ENCODE measurements at places on chromosomes 16 and 17. TPM values are rescaled to one million over a fixed set of nuclear protein-coding genes. Genes with fewer than 3 reads are reported as not detected.

DNA sequence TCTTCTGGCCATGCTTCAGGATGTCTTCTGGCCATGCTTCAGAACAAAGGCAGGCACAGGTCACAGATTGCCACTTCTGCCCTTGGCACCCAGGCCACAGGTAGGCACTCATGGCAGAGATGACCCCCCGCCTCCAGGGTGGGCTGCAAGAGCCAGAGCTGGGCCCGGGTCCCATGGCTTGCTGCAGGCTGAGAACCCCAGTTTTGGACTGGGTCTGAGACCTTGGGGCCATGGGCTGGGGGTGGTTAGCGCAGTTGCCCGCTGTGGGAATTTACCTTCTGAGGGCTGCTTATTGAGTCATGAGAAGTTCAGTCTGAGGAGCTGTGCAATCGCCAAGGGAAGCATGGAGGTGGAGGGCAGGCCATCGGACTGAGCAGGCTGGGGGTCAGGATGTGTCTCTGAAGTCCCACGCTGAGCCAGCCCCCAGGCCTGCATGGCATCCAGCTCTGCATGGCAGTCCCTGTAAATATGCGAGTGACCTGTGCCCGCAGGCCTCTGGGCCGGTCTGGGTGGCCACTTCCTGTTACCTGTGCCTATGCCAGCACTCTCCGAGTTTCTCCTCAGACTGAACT, 1.7 kb downstream of the ANKRD13B start:
- DNase-seq, result no peak

- no peak for DNase-seq
Observed at GRCh38 chr17:10060526-10060925, 137.9 kb downstream of the GAS7 start.

GRCh38 chr17:79167486-79167885, 92.9 kb downstream of the ENGASE start:
- no peak for DNase-seq

The YBX2 gene
- total RNA-seq, result 0.20 TPM

The BOLA2 gene
- 6.3 TPM for total RNA-seq

The KRT40 gene
- total RNA-seq, result not detected

Data from K562 (cell line).